Hair follicle dermal papilla cell (primary cell): ENCODE measurements at places on chromosomes 16 and 17. TPM values are rescaled to one million over a fixed set of nuclear protein-coding genes. Genes with fewer than 3 reads are reported as not detected.

TMEM220 gene
- total RNA-seq = 5.2 and 5.4 TPM in 2 replicates

ZFP3 gene
- total RNA-seq = 2.7 and 3.1 TPM in 2 replicates

OR4D1 gene
- total RNA-seq = not detected in 2 replicates

MLST8 gene
- total RNA-seq = 38.0 and 41.0 TPM in 2 replicates

DPEP3 gene
- total RNA-seq = not detected in 2 replicates

SLFN14 gene
- not detected in 2 replicates for total RNA-seq

UBE2G1 gene
- total RNA-seq = 39.0 and 43.8 TPM in 2 replicates

SYT17 gene
- 0.12 and 0.65 TPM in 2 replicates for total RNA-seq

MT1G gene
- not detected in 2 replicates for total RNA-seq

ATP2C2 gene
- not detected in 2 replicates for total RNA-seq

OR4D2 gene
- total RNA-seq = not detected in 2 replicates

VTN gene
- total RNA-seq = not detected in 2 replicates

CD300H gene
- not detected in 2 replicates for total RNA-seq

DNAAF1 gene
- total RNA-seq = 0.49 TPM in 1 of 2 replicates, not detected in the other

PLCD3 gene
- total RNA-seq = 29.4 and 97.3 TPM in 2 replicates

IRX5 gene
- 7.4 and 11.4 TPM in 2 replicates for total RNA-seq

PRR11 gene
- 45.3 and 127 TPM in 2 replicates for total RNA-seq

USP32 gene
- 99.6 and 145 TPM in 2 replicates for total RNA-seq

SLFN13 gene
- total RNA-seq = 0.85 and 1.1 TPM in 2 replicates

CCL4 gene
- total RNA-seq = 0.32 TPM in 1 of 2 replicates, not detected in the other

GEMIN4 gene
- total RNA-seq = 17.8 and 20.8 TPM in 2 replicates

TUBD1 gene
- total RNA-seq = 1.6 and 2.1 TPM in 2 replicates

GRIN2C gene
- 0.12 and 0.16 TPM in 2 replicates for total RNA-seq

PRRT2 gene
- 5.2 and 6.5 TPM in 2 replicates for total RNA-seq

KRT39 gene
- total RNA-seq = not detected in 2 replicates

CPNE7 gene
- 3.2 and 5.0 TPM in 2 replicates for total RNA-seq

CD19 gene
- total RNA-seq = 0.12 TPM in 1 of 2 replicates, not detected in the other
